Fibroblast of lung (primary cell): ENCODE measurements at places on chromosomes 4 and X.

- DNase-seq, result no peak
These were observed 163.7 kb downstream of the CFAP47 start for GRCh38 chrX:36083256-36083655.

DNA sequence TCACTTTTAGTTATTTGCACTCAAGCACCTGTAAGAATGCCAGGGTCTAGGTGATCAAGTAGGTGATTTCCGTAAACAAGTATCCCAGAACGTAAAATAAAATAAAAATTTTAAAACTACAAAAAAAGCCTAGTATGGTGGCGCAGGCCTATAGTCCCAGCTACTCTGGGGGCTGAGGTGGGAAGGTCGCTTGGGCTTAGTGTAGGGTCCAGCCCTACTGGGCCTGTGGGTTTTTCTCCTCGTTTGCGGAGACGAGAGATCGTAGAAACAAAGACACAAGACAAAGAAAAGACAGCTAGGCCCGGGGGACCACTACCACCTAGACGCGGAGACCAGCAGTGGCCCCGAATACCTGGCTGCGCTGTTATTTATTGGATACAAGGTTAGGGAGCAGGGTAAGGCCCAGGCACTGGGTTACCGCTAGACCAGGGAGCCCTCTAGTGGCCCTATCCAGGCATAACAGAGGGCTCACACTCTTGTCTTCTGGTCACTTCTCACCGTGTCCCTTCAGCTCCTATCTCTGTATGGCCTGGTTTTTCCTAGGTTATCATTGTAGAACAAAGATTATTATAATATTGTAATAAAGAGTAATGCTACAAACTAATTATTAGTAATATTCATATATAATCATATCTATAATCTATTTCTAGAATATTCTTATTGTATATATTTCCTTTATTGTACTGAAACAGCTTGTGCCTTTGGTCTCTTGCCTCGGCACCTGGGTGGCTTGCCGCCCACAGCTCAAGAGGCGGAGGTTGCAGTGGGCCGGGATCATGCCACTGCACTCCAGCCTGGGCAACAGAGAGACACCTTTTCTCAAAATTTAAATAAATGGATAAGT, 38.4 kb downstream of the SAGE1 start:
- peak; percentile 20 for DNase-seq

GRCh38 chr4:67167849-67168248, 377.5 kb downstream of the CENPC start:
- no peak for DNase-seq

GRCh38 chr4:183986971-183987946, 82.2 kb downstream of the STOX2 start:
- peak; percentile 91 for DNase-seq

DNA sequence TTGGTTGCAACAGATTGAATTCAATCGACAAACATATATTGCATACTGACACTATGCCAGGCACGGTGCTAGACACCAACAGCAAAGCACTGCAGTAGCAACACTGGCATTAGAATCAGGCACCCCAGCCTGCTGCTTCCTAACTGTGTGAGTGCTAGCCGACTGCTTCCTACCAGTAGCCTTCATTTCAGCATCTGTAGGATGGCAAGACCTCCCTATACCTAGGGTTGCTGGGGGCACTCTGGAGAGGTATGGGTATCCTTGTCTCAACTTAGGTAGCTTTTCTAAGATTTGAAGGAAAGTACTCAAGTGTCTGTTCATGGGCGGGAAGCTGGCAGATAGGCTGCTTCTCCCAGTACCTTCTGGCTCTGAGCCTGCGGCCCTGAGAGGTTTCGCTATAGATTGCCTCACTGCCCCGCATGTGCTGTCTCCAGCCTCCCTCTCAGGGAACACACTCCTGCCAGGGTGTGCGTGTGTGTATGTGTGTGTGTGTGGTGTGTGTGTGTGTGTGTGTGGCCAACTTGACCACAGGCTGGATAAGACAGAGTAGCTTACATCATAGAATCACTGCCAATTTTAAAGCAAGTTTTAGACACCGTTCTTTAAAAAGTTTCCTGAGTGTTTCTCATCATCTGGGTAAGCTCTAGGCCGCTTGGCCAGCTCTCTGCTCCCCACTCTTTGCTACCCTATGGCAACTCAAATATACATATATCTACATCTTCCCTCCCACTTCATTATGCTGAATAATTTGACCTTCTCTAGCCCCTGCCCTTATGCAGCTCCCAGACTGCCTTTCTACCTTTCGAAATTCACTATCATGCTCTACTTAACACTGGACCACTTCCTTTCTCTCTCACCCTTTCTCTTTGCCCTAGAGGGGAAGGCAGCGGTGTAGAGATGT, 97.0 kb upstream of the PJA1 start:
- DNase-seq, result peak; percentile 67

- DNase-seq, result peak; percentile 23
These were observed 427.3 kb upstream of the FAM241A start for GRCh38 chr4:111717921-111718320.

- DNase-seq, result no peak
These were observed 278.5 kb upstream of the UGT8 start for GRCh38 chr4:114320126-114320525.
